Osteocyte (in vitro differentiated cells): ENCODE measurements at places on chromosomes 1 and 21. TPM values are rescaled to one million over a fixed set of nuclear protein-coding genes. Genes with fewer than 3 reads are reported as not detected.
A peak's percentile ranks its signal among the peaks of the same experiment; 100 is the strongest.

GRCh38 chr1:34603594-34603993, 151.3 kb upstream of the GJB5 start:
- no peak for DNase-seq

- no peak for DNase-seq
Measured at GRCh38 chr1:151980287-151981177, 13.1 kb downstream of the S100A10 start.

DNA sequence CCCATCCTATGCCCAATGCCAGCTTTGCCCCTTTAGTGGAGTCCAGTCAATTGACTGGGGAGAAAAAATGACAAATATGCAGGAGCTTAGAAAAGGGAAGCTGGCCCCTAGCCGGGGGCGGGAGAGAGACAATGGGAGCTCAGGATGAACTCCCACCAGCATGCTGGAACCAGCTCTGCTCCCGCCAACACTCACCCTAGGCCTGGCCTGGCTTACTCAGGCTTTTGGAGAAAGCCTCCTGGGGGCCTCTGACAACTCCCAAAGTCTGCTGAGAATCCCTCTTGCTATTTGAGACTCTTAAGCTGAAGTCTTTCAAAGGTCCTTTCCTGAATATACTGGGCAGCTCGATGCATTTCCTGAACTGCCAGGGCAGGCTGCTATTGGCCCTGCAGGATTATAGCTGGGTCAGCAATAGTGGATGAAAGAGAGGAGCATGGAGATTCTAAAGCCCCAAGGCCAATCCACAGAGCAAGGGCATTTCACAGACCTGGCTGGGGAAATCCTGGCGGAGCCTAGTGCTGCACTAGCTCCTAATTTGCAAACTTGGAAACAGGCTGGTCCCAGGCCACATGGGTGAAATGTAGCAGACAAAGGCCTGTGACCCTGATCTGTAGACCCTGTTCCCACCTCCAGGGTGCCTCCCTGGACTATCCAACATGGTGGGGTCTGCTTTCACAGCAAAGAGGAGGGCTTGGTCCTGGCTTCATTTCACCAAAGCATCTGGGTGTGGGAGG, 35.7 kb upstream of the CLSTN1 start:
- DNase-seq: no peak

DNA sequence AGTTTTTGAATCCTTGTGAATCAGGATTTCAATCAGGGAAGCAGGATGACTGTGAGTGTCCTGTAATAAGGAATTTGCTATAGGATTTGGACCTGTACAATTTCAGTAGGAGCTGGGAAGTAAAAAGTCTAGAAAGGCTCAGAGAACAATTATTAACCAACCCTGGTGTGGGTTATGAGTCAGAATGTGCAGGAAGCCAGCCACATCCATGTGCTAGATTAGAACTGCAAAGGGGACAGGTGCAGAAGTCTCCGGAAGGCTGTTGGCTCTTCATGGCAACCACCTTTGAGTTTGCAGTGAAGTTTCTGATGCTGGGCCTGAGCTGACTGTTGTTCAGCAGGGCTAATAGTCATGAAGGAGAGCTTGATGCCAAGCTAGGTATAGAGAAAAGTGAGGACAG, 70.7 kb downstream of the SPATA46 start:
- no peak for DNase-seq

GRCh38 chr1:240171907-240172306, 80.2 kb downstream of the FMN2 start:
- DNase-seq: no peak

GRCh38 chr1:61531716-61532115, 193.2 kb downstream of the TM2D1 start:
- no peak for DNase-seq

GRCh38 chr1:101291562-101292380, 55.0 kb downstream of the S1PR1 start:
- DNase-seq: no peak

GRCh38 chr1:167554028-167554779, 642 bp upstream of the CREG1 start:
- DNase-seq: no peak

GRCh38 chr1:230165536-230165935, 98.5 kb downstream of the GALNT2 start:
- DNase-seq: peak; percentile 72

- no peak for DNase-seq
Measured at GRCh38 chr1:203509135-203509534, 15.2 kb downstream of the OPTC start.

DNA sequence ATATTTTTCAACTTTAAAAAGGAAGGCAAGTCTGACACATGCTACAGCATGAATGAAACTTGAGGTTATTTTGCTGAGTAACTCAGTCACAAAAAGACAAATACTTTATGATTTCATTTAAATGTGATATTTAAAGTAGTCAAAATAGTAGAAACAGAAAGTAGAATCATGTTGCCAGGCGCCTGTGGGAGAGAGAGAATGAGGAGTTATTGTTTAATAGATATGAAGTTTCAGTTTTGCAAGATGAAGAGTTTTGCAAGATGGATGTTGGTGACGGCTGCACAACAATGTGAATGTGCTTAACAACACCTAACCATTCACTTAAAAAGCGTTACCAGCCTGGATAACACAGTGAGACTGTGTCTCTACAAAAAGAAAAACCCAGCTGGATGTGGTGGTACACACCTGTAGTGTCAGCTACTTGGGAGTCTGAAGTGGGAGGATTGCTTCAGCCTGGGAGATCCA, 20.7 kb upstream of the ATP1A1 start:
- no peak for DNase-seq

DNA sequence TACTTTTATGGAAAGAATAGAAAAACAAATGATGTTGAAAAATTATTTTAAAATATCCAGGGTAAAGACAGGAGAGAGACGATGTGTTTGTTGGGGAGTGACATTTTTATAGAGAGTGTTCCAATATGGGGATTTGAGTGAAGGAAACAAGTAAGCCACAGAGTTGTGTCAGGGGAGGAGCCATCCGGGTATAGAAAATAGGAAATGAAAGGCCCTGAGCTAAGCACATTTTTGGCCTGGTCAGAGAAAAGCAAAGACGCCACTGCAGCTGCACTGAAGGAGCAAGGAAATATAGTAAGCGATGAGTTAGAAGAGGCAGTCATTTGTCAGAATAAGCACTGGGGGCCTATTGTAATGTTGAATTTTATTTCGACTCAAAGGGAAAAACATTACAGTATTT, 107.3 kb upstream of the ADGRL4 start:
- no peak for DNase-seq

DNA sequence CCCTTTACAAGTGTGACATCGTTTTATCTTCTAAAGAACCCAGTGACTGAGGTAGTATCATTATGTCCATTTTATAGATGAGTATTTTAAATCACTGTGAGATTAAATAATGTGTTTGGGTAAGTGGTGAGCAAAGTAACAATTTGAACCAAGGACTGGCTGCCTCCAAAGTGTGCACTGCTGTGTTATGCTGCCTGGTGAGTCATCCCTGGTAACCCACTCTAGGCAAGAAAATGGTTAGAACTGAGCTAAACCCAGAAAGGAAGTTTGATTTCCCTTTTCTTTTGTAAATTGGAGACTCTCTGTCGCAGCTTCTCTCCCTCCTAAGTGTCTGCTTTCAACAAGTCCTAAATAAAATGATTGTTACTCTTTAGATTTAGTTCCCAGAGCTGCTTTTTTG, 342.8 kb upstream of the KAZN start:
- DNase-seq: no peak

GRCh38 chr1:203323587-203323986, 18.3 kb downstream of the BTG2 start:
- DNase-seq: no peak

- no peak for DNase-seq
Measured at GRCh38 chr1:143699115-143699514, 272.7 kb downstream of the FAM72C start.

DNA sequence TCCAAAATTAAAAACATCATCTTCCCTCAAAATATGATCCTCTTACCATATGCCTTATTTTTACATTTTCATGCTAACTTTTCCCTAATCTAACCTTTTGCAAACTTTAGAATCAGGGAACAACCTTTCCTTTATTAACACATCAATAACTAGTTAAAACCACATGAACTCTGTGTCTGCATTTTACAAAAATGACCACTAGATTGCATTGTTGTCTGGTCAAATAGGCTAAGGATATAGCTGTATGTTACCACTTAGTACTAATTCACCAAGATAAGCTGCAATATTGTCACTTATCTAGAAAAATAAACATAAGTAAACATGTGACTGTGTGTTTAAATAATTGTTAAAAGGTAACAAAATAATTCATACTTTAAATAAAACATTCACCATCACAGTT, 82.3 kb downstream of the DENND1B start:
- DNase-seq: no peak

DNA sequence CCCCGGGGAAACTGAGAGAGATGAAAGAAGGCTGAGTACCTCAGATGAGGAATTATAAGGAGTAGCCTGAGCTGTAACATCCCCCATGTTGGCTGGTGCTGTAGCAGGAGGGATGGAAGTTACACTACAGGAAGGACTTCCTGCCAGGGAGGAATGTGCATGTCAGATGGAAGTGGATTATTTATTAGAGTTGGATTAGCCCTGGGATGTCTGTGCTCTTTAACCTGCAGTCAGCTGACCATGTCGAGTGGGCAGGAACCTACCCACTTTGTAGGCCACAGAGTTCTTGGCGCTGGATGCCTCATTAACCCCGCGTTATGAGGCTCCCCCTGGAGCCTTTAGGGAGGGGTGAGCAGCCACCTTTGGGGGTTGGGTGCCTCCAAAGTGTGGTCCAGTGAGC, 757 bp upstream of the SEMA4A start:
- no peak for DNase-seq

DNA sequence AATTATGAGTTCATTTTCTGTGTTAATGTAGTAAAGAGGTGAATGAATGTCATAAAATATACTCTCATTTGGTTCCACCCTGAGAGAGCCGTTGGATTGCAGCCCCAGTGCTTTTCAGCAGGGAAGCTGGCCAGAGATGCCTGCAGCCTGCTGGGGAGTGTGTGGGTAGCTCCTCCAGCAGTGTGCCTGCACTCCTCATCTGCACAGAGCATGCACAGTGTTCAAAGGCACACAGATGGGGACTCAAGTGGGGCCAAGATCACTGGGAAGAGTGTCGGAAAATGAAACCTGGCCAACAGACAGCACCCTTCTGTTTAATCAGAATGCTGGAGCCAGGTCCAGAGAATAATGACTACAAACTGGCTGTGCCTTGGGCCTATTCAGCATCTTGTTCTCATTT, 206.8 kb downstream of the ST6GALNAC3 start:
- DNase-seq: no peak

DNA sequence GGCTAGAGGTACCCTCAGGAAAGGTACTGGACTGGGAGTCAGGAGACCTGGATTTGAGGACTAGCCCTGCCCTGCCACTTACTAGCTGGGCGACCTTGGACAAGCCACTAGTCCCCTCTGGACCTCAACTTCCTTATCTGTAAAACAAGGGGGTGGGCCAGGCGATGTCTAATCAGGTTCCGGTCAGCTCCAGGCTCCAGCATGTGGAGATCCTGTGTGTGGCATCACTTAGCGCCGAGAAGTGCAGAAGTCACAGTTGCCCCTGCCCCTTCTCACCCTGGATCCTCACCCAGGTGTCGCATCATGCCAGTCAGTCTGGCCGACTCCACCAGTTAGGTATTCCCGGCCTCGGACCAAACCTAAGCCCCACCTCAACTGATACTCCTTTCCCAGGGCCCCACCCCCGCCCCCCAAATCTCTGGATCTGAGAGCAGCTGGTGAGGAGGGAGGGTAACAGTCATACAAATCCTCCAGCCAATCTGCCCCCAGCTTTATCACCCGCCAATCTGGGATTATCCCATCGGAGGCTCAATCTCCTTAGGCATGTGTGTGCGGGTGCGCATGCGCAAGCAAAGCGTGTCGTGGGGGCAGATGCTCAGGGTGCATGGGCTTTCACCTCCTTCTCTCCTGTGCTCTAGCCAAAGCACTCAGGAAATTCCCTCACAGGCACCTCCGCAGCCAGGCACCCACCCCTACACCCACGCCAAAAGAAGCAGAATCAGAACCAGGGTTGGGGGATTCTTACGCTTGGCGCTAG, 5.4 kb downstream of the CELF3 start:
- DNase-seq: no peak

- DNase-seq: no peak
Measured at GRCh38 chr1:3022511-3022973, 1.3 kb downstream of the ACTRT2 start.

DNA sequence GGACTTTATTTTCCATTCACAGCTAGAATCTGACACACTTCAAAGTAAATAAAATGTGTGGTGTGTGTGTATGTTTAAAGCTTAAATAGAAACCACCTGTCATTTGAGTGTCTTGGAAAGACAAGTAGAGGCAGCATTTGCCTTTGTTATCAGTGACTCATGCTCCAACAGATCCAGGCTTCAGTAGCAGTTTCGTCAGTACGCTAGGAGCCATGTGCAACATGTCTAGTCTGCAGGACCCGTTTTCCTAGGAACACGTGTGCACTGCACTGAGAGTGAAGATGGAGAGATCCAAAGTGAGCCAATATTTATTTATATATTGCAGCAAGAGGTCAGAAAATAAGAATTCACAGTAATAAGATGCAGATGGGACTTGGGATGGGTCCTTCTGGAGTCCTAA, 41.8 kb downstream of the SGIP1 start:
- DNase-seq: no peak

GRCh38 chr1:173050865-173051264, at the start of gene TNFSF18:
TSS of gene TNFSF18 (minus strand) at chr1:173050941. CDS start at chr1:173050896, 45 bp downstream.
- no peak for DNase-seq

- no peak for DNase-seq
Measured at GRCh38 chr1:66497910-66498309, 36.0 kb upstream of the SGIP1 start.

DNA sequence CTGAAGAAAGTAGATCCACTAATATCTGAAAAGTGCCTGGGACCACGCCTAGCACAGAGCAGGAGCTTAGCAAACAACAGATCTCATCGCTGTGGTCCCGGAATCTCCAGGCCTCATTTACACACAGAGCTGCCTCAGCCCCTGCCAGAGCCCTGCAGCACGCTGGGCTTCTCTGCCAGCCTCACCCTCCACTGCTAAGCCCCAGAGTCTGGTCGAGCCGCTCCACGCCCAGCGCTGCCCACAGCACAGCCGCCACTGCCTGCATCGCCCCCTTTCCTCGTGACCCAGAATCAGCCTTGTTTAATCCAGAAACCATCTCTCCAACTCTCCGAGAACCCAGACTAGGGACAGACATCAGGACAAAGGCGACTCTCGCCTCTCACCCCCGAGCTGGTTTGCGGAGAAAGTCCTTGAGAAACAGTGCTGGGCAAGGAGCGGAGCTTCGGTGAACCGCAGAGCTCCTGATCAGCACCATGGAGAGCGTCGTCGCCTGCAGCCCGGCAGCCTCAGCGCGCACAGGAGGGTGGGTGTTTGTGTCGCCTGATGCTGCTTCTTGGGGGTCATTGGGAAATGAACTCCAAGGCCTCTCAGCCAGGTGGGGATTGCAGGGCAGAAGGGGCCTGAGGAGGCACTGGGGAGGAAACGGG, 145.1 kb downstream of the NPHP4 start:
- no peak for DNase-seq

GRCh38 chr1:51927029-51927428, 48.5 kb upstream of the NRDC start:
- no peak for DNase-seq

The CHIA gene
- total RNA-seq: not detected in 2 replicates

The CRNN gene
- total RNA-seq: not detected in 2 replicates

The ESRRG gene
- total RNA-seq: not detected in 2 replicates

The ATP1A2 gene
- total RNA-seq: 8.2 and 8.5 TPM in 2 replicates

The SPRR1A gene
- not detected in 2 replicates for total RNA-seq

The HSPB7 gene
- total RNA-seq: 3.4 and 4.2 TPM in 2 replicates

The CNTN2 gene
- total RNA-seq: not detected in 2 replicates

The CYYR1 gene
- 4.7 and 6.5 TPM in 2 replicates for total RNA-seq

The ETV3L gene
- total RNA-seq: not detected in 2 replicates

The GPR37L1 gene
- not detected in 2 replicates for total RNA-seq

The FBLIM1 gene
- 149 and 156 TPM in 2 replicates for total RNA-seq

The GPR25 gene
- total RNA-seq: not detected in 2 replicates

The OR2AK2 gene
- not detected in 2 replicates for total RNA-seq

The KRTAP11-1 gene
- not detected in 2 replicates for total RNA-seq
